ENCODE measurements at places on chromosomes 2 and 18. TPM values are rescaled to one million over a fixed set of nuclear protein-coding genes. Genes with fewer than 3 reads are reported as not detected.

- no peaks in the 10 kb centered on the region for H3K36me3 ChIP-seq
- no peak overlapping the region for H3K27ac ChIP-seq
- DNase-seq: no peak
- no peak overlapping the region for H3K4me3 ChIP-seq
- no peaks in the 10 kb centered on the region for H3K4me1 ChIP-seq
- H3K27me3 ChIP-seq: no peaks in the 10 kb centered on the region
These were observed 5.9 kb downstream of the SCYGR4 start for GRCh38 chr2:227623226-227623625.

- H3K36me3 ChIP-seq: no peaks in the 10 kb centered on the region
- H3K27me3 ChIP-seq: no peaks in the 10 kb centered on the region
- no peak overlapping the region for H3K4me3 ChIP-seq
- no peak for DNase-seq
- H3K27ac ChIP-seq: no peak overlapping the region
- H3K4me1 ChIP-seq: no peaks in the 10 kb centered on the region
These were observed 139.5 kb upstream of the RND3 start for GRCh38 chr2:150626934-150627411.

DNA sequence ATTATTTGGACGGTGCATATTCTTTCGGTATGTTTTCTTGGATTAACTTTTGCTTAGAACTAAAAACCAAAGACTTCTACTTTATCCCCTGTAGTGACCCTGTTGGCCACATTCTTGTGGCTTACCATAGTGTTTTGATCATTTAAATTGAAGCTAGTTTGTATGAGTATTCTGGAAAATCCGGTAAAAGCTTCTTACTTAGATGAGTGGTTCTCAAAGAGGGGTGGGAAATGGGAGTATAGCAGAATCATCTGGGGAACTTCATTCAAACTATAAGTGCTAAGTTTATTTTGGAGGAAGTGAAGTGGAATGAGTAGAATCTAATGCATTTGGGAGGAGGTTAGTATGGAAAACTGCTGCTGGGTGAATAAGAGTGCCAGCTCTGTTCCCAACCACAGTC, 3.8 kb downstream of the PPP1CB start:
- peaks cover 20% of the 10 kb centered on the region for H3K36me3 ChIP-seq
- H3K27me3 ChIP-seq: no peaks in the 10 kb centered on the region
- no peak overlapping the region for H3K4me3 ChIP-seq
- DNase-seq: no peak

DNA sequence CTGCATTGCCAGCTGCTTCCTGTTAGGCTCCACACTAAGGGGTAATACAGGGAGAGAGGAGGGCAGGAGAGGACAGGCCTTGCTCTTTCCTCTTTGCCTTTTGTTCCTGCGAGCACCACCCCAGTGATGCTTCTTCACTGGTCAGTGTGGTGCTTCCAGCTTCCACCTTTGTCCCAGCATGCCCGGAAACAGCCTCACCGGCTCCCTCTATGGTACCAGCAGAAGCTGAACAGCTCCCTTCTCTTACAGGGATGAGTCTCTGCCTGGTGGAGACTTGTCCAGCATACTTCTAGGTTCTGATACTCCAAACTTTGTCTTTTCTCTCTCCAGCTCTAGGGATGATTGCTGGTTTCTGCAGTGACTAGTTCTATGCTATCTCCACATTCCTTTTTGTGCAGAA, 413.3 kb downstream of the TSN start:
- H3K27ac ChIP-seq: no peak overlapping the region
- no peaks in the 10 kb centered on the region for H3K27me3 ChIP-seq
- no peaks in the 10 kb centered on the region for H3K36me3 ChIP-seq

DNA sequence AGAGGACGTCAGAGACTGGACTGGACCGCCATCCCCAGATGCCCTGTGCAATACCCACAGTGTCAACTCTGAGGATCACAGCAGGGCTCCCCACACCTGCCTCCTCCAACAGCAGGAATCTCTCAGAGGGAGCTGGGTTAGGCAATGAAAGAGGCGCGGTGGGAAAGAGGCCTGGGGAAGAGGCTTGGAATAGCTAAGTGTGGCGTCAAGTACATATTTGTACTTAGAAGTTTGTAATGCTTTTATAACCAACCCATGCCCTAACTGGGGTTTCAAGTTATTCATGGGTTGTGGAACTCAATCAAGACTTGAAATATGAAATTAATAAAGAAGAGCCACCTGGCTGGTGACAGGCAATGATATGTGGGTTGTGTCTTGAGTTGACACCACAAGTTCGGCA, 28.7 kb downstream of the CYP26B1 start:
- no peak for DNase-seq
- H3K4me3 ChIP-seq: no peak overlapping the region
- H3K4me1 ChIP-seq: no peaks in the 10 kb centered on the region

DNA sequence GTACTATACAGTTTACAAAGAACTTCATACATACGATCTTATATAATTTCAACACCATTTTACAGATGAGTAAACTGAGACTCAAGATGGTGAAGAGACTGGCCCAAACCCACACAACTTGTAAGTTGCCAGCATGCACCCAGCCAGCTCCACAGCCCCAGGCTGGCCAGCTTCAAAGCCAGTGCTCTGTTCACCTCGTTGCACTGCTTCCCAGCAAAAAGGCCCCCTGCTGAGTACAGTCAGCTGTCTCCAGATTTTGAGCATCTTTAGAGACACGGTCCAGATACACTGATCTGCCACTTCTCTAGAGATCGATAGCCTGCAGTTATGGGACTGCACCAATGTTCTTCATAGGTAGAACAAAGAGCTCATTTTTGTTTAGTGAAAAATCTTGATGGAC, 257.2 kb upstream of the CHAC2 start:
- no peaks in the 10 kb centered on the region for H3K4me1 ChIP-seq
- no peak overlapping the region for H3K4me3 ChIP-seq
- DNase-seq: no peak
- no peaks in the 10 kb centered on the region for H3K27me3 ChIP-seq

GRCh38 chr2:94871226-94872087, at the start of gene TEKT4:
Gene TEKT4 (plus strand): TSS chr2:94871430. CDS start chr2:94871580, 150 bp downstream.
- H3K27me3 ChIP-seq: no peaks in the 10 kb centered on the region
- no peak for DNase-seq
- H3K4me3 ChIP-seq: no peak within 1 kb of the TSS
- H3K36me3 ChIP-seq: no peaks in the 10 kb centered on the region

GRCh38 chr2:206915121-206915520, 24.2 kb upstream of the CPO start:
- H3K4me3 ChIP-seq: no peak overlapping the region
- no peaks in the 10 kb centered on the region for H3K4me1 ChIP-seq
- H3K36me3 ChIP-seq: no peaks in the 10 kb centered on the region

DNA sequence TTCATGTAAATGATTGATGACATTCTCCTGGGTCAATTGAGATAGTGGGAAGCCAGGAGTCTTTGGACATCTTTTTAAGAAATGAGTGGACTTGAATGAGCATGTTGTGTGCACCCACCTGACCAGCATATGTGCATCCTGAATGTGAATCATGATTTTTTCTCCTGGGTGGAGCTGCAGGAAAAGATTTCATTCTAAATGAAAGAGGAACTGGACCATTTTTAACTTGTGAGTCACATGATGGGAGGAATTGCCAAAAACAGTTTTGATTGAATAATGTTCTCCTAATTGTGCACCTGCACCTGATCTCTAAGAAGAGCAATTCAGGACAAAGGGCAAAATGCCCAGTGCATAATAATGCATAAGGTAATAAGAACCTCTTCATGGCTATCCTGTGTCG, 32.3 kb downstream of the COPS8 start:
- no peak overlapping the region for H3K4me3 ChIP-seq
- no peaks in the 10 kb centered on the region for H3K36me3 ChIP-seq
- H3K27me3 ChIP-seq: no peaks in the 10 kb centered on the region

DNA sequence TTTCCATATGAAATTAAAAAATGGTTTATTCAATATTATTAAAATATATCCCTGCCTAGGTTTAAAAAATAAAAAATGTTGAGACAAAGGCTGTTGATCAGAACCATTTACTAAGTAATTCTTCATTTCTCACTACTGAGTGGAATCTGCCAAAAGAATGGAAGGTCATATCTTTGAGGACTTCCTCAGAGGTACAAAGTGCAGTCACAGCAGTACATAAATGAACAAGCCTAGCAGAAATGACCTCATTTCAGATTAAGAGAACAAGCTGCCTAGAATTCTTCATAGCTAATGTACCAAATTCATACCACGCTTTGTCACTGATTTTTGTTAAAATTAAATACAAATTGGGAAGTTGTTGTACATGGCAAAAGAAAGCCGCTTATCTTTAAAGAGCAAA, 318.9 kb upstream of the TFPI start:
- no peaks in the 10 kb centered on the region for H3K36me3 ChIP-seq
- DNase-seq: peak; percentile 27
- no peak overlapping the region for H3K4me3 ChIP-seq

- no peak for DNase-seq
- no peak overlapping the region for H3K4me3 ChIP-seq
- no peak overlapping the region for H3K27ac ChIP-seq
- no peaks in the 10 kb centered on the region for H3K36me3 ChIP-seq
- H3K4me1 ChIP-seq: no peaks in the 10 kb centered on the region
These were observed 485.2 kb downstream of the EIPR1 start for GRCh38 chr2:2892378-2892777.

- H3K4me1 ChIP-seq: no peaks in the 10 kb centered on the region
- H3K27ac ChIP-seq: no peak overlapping the region
- no peaks in the 10 kb centered on the region for H3K27me3 ChIP-seq
- H3K4me3 ChIP-seq: no peak overlapping the region
- DNase-seq: no peak
These were observed 203.5 kb downstream of the MBD2 start for GRCh38 chr18:54020966-54021365.

GRCh38 chr2:105660489-105660888, 84.2 kb upstream of the NCK2 start:
- no peak overlapping the region for H3K4me3 ChIP-seq
- H3K4me1 ChIP-seq: no peaks in the 10 kb centered on the region
- DNase-seq: no peak
- no peaks in the 10 kb centered on the region for H3K27me3 ChIP-seq
- H3K36me3 ChIP-seq: no peaks in the 10 kb centered on the region

DNA sequence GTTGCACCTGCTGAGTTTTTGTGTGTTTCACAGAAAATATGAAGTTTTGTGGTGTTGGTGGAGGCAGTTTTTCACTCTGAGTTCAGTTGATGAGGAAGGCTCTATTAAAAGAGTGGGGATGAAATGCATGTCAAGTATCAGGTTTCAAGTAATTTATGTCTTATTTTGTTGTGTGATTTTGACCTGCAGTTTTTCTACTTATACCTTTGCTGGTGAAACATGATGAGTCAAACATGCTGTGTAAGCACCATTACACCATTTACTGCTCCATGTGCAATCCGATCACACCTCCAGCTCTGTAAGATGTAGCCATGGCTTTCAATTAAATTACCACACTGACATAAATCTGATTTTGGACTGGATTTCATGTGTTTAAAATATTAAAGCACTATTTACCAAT, 174.5 kb upstream of the ZEB2 start:
- H3K27me3 ChIP-seq: no peaks in the 10 kb centered on the region
- peak overlapping the region; percentile 33 for H3K27ac ChIP-seq
- H3K4me3 ChIP-seq: no peak overlapping the region
- no peak for DNase-seq
- no peaks in the 10 kb centered on the region for H3K36me3 ChIP-seq
- H3K4me1 ChIP-seq: peaks cover 42% of the 10 kb centered on the region

DNA sequence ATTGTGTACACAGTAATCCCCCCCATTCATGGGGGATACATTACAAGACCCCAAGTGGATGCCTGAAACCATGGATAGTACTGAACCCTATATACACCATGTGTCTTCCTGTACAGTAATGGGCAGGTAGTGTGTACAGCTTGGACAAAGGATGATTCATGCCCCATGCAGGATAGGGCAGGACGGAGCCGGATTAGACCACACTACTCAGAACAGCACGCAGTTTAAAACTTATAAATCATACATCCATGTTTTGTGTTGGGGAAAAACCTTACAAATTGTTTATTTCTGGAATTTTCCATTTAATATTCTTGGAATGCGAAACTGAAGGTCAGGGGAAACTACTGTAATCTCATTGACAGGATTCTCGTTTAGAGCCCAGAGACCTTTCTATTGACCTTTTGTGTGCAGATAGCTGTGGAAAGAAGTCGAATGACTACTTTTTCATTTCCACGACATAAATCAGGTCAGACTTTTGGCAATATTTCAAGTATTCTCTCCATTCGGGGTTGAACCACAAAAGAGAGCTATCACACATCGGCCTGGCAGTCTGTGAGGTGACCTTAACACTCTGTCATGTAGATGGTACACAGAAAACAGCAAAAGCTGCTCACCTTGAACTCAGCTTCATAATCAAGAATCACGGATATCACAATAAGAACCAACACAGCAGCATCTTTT, 9.9 kb upstream of the YPEL5 start:
- H3K4me3 ChIP-seq: no peak overlapping the region
- no peak for DNase-seq
- peaks cover 8% of the 10 kb centered on the region for H3K4me1 ChIP-seq
- no peak overlapping the region for H3K27ac ChIP-seq
- H3K27me3 ChIP-seq: no peaks in the 10 kb centered on the region

- no peak for DNase-seq
- no peaks in the 10 kb centered on the region for H3K36me3 ChIP-seq
- H3K27ac ChIP-seq: no peak overlapping the region
- H3K4me3 ChIP-seq: no peak overlapping the region
- peaks cover 3% of the 10 kb centered on the region for H3K4me1 ChIP-seq
These were observed 61.3 kb downstream of the EFEMP1 start for GRCh38 chr2:55862246-55862645.

GRCh38 chr18:68826121-68826520, 28.2 kb downstream of the CCDC102B start:
- H3K36me3 ChIP-seq: no peaks in the 10 kb centered on the region
- no peak overlapping the region for H3K4me3 ChIP-seq
- H3K27ac ChIP-seq: no peak overlapping the region

DNA sequence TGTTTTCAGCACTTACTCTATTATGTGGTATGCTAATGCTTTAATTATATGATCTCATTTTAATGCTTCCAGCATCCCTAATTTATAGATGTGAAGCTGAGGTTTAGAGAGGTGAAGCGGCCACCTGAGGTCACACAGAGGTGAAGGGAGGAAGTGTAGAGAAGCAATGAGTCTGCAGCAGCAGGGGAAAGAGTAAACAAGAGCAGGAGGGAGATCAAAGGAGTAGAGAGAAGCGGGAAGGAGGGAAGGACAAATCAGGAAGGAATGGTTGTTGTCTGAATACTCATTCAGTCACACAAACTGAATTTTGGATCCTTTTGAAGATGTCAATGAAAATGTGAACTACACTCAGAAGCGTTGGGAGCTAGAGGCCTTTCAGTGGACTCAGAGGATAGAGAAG, 130.0 kb downstream of the CPS1 start:
- no peaks in the 10 kb centered on the region for H3K27me3 ChIP-seq
- DNase-seq: no peak
- H3K36me3 ChIP-seq: no peaks in the 10 kb centered on the region
- no peak overlapping the region for H3K27ac ChIP-seq

Gene ZEB2
- total RNA-seq: 29.4 TPM

Gene WDFY1
- total RNA-seq: 34.7 TPM

Gene CXCR1
- not detected for total RNA-seq

Gene FIGN
- not detected for total RNA-seq

Gene GCG
- total RNA-seq: not detected

Gene SP110
- total RNA-seq: 30.8 TPM

Gene STK39
- 30.2 TPM for total RNA-seq

Gene CRYBA2
- not detected for total RNA-seq

Gene ALLC
- not detected for total RNA-seq

Gene GORASP2
- total RNA-seq: 24.0 TPM

Gene BUB1
- 48.2 TPM for total RNA-seq

Gene LRATD1
- not detected for total RNA-seq

All from Karpas-422 (cell line).